Activated CD4-positive, alpha-beta T cell treated with anti-CD3 and anti-CD28 coated beads, Interleukin-2, amount 10 ng/mL, durations not matched to agents 7 days and 5 days (primary cell): ENCODE measurements at places on chromosomes 12 and 14.

DNA sequence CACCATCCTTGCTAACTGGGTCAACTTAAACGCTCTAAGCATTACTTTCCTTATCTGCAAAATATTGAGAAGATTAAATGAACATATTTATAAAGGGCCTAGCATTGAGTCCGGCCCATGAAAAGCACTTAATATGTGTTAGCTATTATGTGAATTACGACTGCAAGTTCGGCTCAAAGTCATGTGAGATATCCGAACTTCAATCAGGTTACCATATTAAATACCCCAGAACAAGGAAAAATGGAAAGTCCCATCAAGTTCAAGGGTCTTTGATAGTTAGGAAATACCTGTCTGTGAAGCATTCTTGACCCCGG lies 487 bp upstream of the NRDE2 start:
- DNase-seq: no peak

GRCh38 chr14:31510222-31510621 lies 22.4 kb upstream of the GPR33 start:
- no peak for DNase-seq

DNA sequence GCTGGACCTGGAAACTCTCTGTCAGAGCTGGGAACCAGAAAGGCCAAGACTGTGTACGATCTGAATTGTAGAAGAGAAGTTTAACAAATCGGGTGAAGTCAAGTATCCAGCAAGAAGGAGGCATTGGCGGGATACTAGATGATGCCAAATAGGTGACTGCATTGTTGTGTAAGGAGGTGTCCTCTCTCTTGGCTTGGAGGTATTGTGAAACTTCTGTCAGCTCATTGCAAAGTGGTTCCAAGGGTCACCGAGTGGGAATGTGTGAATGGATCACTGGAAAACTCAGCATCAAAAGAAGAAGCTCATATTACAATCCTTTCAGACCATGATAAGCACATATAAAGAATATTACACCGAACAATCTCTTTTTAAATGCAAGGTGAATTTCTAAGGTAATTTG lies 11.7 kb downstream of the NAV3 start:
- DNase-seq: no peak

DNA sequence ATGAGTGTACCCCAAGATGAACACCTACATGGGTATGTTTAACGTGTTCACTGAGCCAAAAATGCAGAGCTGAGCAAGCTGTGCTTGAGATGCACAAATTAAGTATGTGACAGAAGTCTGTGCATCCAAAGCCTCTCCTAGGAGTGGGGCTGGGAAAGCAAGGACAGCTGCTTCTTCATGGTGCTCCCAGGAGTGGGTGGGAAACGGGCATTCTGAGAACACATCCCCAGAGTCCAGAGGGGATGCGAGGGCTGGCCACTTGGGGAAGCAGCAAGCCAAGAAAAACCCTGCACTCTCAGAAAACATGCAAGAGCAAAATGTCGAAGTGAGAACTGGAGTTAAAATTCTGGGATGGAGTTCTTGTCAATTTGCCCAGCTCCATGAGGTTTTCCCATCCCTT lies 414.3 kb downstream of the BCAT1 start:
- DNase-seq: no peak

GRCh38 chr14:61147831-61148549 lies 133.1 kb downstream of the TMEM30B start:
- no peak for DNase-seq

DNA sequence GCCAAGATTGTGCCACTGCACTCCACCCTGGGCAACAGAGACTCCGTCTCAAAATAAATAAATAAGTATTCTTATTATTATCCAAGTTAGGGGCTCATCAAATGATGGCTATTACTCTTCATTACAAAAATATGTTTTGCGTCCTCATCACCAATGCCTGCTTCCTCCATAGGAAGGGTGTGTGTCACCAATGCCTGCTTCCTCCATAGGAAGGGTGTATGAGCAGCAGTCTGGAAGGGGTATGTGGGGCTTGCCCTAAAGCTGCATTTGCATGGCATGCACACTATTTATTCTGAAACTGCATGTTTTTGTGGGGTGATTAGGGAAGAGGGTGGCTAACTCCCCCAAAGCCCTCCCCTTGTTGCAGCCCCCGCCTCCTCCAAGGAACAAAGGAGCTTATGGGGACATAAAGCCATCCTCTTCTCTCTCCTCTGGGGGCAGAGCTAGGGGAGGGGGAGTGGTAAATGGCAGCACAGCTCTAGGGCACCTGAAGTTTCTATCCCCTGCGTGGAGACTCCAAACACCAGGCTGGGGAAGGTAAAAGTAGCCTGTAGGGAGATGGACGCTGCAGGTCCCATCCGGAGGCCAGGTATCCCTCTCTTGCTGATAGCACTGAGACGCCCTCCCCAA lies 1.3 kb downstream of the CAMKK2 start:
- peak; percentile 15 for DNase-seq

DNA sequence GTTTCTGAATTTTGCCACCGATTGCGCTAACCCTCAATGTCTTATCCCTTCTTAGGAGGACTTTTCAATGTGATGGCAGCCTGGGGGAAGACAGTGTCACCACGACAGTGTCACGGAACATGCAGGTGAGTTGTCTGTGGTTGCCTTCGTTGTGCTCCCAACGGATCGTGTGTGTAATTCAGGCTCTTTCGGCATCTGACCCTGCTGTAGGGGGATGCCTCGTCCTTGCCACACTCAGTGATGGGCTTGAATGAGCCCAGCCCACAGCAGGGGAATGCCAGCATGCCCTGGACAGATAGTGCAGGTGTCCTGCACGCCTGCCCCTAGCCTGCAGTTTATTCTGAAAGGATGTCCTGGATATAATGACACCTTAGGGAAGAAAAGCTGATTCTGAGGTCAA lies 123.8 kb upstream of the RTL1 start:
- no peak for DNase-seq

DNA sequence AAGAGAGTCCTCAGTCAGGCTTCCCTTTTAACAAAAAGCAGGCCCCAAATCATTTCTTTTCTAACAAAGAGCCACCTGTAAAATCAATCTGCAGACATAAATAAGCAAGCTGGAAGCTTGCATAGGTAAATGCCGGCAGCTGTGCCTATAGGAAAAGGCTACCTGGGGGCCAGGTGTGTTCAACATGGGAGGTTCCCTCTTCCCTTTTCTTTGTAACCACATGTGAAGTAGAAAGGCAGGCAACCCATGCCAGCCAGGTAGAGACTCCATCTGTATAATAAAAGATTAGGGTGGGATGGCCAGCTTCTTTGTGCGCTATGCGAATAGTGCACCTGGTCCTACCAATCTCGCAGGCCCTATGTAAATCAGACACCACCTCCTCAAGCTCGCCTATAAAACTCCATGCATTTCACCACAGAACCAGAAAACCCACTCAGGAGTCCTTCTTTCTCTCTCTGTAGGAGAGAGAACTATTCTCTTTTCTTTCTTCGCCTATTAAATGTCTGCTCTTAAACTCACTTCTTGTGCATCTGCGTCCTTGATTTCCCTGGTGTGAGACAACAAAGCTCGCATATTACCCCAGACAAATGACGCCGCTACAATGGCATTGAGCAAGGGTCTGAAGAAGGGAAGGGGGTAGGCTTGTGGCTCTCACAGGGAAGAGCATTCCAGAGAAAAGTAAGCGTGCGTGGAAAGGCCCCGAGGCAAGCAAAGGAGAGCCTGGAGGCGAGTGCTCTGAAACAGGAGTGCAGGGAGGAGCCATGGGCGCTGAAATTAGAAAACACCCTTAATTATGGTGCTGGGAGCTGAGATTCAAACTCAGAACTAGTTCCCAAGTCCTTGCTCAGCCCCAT lies 67.2 kb downstream of the TTC9 start:
- DNase-seq: no peak

DNA sequence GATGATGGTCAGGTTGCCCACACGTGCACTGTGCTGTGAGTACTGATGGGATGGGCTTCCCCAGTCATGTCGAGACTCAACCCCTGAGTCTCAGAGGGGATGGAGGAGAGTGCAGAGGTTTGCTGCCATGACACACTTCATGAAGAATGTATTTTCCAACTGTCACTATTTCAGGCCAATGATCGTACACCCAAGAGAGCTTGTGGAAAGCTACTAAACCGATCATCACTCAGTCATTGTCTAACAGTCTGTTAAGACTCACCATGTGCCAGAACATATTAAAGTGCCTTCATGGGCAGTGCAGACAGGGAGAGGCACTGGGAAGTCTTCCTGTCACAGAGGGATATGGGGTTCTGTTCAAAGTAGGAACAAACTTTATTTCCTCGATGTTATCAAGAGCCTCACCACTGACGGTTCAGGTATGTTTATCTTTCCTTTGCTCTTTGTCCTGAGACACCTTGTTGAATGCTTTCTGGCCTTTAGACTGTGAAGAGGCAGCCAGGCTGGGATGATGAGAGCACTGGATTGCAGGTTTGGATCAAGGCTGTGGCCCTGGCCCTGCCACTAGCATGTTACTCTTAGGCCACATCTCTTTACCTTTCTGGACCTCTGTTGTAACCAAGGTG lies 41.6 kb upstream of the NTF3 start:
- no peak for DNase-seq

- no peak for DNase-seq
Observed at GRCh38 chr14:103994535-103995184, 52.3 kb upstream of the RD3L start.

- no peak for DNase-seq
Observed at GRCh38 chr12:92473564-92473963, 229.2 kb upstream of the PLEKHG7 start.

- no peak for DNase-seq
Observed at GRCh38 chr14:39733741-39734140, 301.5 kb upstream of the FBXO33 start.

DNA sequence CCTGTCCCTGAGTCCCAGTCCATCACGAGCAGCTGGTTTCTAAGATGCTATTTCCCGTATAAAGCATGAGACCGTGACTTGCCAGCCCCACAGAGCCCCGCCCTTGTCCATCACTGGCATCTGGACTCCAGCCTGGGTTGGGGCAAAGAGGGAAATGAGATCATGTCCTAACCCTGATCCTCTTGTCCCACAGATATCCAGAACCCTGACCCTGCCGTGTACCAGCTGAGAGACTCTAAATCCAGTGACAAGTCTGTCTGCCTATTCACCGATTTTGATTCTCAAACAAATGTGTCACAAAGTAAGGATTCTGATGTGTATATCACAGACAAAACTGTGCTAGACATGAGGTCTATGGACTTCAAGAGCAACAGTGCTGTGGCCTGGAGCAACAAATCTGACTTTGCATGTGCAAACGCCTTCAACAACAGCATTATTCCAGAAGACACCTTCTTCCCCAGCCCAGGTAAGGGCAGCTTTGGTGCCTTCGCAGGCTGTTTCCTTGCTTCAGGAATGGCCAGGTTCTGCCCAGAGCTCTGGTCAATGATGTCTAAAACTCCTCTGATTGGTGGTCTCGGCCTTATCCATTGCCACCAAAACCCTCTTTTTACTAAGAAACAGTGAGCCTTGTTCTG lies 41.6 kb downstream of the DAD1 start:
- no peak for DNase-seq
